ENCODE measurements at places on chromosomes 12 and 14.
A peak's percentile ranks its signal among the peaks of the same experiment; 100 is the strongest.

GRCh38 chr14:103126873-103127304 lies 3.6 kb downstream of the TNFAIP2 start:
- no peak for DNase-seq

DNA sequence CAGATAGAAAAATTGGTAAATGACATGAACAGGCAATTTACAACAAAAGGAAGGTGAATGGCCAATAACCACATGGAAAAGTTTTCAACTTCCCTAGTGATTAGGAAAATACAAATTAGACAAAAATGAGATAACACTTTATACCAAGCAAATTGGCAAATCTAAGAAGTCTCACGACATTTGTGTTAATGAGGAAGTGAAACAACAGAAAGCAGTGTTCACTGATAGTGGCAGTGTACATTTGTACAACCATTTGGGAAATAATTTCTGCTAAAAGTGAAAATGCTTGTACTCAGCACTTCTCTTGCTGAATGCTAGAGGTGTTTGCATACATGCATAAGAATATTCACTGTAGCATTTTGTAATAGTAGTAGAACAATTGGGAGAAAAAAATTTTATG lies 126.6 kb downstream of the LLPH start:
- DNase-seq: no peak

- no peak for DNase-seq
Observed at GRCh38 chr12:94969424-94969823, 34.1 kb downstream of the NDUFA12 start.

DNA sequence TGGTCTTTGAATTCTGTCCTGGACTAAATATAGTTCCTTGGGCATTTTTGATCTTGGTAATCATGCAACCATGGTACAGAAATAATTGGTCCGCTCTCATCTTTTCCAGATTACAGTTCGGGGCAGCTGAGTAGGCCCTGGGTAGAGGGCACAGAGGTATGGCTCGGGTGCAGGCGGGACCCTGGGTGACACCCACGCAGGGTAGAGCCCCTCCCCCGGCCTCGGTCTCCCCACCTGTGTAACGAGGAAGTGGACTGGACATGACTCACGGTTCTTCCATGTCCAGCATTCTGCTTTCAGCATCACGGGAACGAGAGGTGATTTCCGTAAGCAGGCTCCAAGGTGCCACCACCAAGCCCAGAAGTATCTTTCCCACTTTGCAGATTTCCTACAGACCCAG lies 91.0 kb upstream of the DIO3 start:
- no peak for DNase-seq

- no peak for DNase-seq
Observed at GRCh38 chr14:95956601-95957460, 80.2 kb downstream of the TUNAR start.

GRCh38 chr12:75955251-75955650 lies 76.3 kb downstream of the PHLDA1 start:
- no peak for DNase-seq

GRCh38 chr14:89571491-89571890 lies 154.5 kb upstream of the FOXN3 start:
- DNase-seq: no peak

GRCh38 chr14:103668117-103668516 lies 39.1 kb downstream of the KLC1 start:
- no peak for DNase-seq

DNA sequence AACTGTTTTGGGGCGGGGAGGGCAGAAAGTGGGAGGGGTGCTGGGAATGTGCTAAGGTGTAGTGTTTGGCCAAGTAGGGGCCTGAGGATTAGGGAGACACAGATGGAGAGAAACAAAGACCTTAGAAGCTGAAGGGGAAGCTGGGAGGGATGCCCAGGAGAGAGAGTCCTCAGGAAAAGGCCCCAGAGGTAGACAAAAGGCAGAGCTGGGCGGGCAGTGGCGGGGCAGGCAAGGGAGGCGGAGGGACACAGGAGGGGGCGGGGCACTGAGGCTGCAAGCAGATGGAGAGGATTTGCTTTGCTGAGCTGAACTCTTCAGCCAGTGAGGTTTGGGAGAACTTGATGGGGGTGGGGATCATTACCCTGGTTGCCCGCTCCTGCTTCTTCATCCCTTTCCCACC lies 2.8 kb downstream of the PTMS start:
- peak; percentile 39 for DNase-seq

DNA sequence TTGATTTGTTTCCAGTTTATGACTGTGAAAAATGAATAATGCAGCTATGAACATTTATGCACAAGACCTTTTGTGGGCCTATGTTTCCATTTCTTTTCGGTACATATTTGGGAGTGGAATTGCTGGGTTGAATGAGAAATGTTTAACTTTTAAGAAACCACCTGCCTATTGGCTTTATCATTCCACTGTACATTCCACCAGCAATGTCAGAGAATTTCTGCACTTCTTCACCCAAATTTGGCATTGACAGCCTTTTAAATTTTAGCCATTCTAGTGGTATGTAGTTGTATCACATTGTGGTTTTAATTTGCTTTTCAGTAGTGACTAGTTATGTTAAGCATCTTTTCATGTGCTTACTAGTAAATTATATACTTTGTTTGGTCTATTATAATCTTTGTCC lies 317.0 kb upstream of the TMTC1 start:
- peak; percentile 34 for DNase-seq

GRCh38 chr14:49363821-49364751 lies 222.1 kb downstream of the RPS29 start:
- DNase-seq: no peak

DNA sequence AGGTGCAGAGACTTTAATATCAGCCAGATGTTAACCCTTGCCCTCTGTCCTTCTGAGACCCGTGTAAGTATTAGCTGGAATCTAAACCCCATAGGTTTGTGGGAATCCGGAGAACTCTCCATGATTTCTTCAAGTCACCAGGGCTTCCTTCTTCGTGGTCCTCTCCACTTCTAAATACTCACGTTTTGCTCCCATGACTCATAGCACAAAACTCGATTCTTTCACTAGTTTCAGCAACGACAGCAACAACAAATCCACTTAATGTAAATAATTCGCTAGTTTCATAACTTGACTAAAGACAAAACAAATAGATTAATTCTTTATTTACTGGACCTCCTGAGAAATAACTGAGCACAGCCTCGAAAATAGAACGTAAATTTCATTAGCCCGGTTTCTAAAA lies 4.4 kb upstream of the CLEC2A start:
- DNase-seq: peak; percentile 2

DNA sequence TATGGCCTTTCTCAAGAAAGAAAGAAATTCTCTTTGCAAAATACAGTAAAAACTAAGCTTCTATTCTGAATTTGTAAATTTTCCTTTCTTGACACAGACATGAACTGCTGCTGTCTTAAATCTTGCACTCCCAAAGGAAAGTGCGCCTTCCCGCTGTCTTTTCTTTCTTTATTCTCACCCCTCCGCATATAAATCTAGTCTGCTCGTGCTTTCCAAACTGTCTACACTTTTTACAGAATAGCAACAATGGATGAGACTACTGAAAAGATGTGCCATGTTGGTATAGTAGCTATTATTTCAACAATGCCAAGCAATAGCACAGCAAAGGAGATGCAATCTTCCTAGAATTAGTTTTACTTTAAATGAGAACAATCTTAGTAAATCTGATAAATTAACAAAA lies 328.8 kb upstream of the PDE3A start:
- DNase-seq: no peak

DNA sequence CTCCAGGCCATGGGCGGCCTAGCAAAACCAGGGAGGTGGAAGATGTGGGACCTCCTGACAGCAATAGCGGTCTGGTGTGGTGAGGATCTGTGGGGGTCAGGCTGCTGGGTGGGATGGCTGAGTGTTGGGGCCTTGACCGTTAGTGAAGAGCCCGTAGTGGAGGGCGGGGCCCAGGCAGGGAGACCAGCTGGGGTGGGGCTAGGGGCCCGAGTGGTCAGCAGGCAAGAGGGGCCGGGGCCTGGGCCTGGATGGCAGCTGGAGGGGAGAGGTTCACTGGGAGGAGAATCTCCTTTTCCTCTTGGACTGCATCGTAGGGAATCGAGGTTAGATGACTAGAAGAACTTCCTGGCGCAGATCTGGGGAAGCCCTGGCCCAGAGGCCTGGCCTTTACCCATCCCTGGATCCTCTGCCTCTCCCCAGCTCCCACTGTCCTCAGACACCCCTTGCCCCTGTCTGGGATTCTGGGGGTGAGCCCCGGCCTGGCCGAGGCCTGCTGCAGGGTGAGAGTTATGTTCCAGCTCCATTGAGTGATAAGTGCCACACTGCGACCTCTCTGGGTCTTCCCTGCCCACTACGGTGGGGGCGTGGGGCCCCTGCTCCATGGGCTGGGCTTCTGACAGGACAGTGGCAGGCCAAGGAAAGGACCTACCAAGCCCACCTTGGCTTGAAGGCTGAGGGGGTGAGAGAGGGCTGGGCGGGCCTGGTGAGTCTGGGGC lies 47.1 kb downstream of the KRT80 start:
- DNase-seq: no peak

DNA sequence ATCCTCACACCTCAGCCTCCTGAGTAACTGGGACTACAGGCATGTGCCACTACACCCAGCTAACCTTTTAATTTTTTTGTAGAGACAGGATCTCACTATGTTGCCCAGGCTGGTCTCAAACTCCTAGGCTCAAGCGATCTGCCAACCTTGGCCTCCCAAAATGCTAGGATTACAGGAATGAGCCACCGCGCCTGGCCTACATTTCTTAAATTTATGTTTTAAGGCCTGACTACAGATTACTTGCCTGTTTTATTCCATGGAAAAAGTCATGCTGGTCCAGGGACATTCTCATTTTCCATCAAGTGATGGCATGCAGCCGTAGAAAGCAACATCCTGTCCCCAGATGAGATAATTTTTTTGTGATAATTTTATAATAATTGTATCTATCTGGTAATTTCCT lies 6.1 kb downstream of the CD9 start:
- DNase-seq: no peak

All from fibroblast of skin of right quadriceps (primary cell).